CD4-positive, alpha-beta T cell treated with Interleukin-12 subunit alpha and Interleukin-12 subunit beta, for 1 hour (primary cell): ENCODE measurements at places on chromosomes 4 and X.

GRCh38 chr4:150268444-150268843, 190.2 kb downstream of the DCLK2 start:
- DNase-seq, result no peak

- DNase-seq, result no peak
These were observed 13.2 kb upstream of the CAPN6 start for GRCh38 chrX:111283446-111283845.

- DNase-seq, result no peak
These were observed 212.6 kb upstream of the RASGEF1B start for GRCh38 chr4:81684352-81684751.

- DNase-seq, result no peak
These were observed 143.9 kb upstream of the DIPK2B start for GRCh38 chrX:45344594-45344993.

DNA sequence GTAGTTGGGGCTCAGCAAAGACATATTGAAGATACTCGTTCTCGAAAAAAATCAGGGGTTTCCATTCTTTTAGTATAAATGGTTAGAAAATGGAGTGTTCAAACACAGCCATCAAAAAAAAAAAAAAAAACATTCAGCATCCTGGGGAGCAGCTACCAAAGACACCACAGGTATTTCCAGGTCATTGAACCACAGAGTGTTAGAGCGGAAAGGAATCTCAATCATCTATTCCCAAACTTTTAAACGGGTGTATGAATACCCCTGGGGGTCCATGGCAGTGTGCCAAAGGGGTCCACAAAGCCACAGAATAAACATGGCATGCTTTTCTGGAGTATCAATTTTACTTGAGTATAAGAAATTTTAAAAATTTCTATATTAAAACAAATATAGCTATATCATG, 6.9 kb upstream of the FGF16 start:
- no peak for DNase-seq

DNA sequence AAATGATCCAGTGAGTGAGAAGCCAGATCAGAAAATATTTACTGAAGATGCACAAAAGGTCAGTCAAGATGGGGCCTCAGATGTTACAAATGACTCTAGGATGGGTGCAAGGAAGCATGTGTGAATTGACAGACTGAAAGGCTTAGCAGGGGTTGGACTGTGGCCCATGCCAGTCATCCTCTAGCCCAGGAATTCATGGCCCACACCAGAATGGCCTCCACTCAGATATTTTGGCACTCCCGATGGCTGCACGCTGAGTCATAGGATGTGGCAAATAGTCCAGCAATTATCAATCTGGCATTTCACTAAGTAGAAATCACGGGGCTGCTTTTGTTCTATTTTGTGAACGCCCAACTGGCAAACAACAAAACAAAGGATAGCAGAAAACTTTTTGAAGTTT, 406.5 kb downstream of the IQCM start:
- no peak for DNase-seq

DNA sequence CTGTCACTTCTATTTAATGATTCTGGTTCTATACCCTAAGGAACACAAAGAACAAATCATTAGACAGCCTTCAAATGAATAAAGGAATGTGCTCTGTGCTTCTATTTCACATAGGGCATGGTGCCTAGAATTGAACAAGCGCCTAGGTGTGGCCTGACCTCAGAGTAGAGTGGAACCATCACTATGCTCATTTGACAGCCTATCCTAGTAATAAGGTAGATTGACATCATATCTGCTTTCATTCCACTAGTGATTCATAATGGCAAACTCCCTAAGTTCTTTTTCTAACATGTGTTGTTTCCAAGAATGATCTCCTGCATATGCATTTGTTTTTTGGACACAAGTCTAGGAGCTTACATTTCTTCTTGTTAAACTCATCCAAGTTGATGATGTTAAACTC, 36.6 kb downstream of the METTL14 start:
- DNase-seq, result no peak

GRCh38 chrX:11836284-11836683, 78.2 kb downstream of the MSL3 start:
- DNase-seq, result no peak

- DNase-seq, result no peak
These were observed 306.3 kb upstream of the PCDH7 start for GRCh38 chr4:30413915-30414314.
